ENCODE measurements at places on chromosomes 2 and 18. TPM values are rescaled to one million over a fixed set of nuclear protein-coding genes. Genes with fewer than 3 reads are reported as not detected.

- peak; percentile 90 for DNase-seq
Measured at GRCh38 chr2:231613663-231614558, 21.2 kb downstream of the TEX44 start.

- no peak for DNase-seq
Measured at GRCh38 chr2:111227716-111228141, 107.0 kb downstream of the BCL2L11 start.

- DNase-seq, result no peak
Measured at GRCh38 chr2:221724631-221725203, 152.6 kb upstream of the EPHA4 start.

CAPN14 gene
- not detected for total RNA-seq

GRCh38 chr18:44473394-44474066 lies 207.2 kb upstream of the SETBP1 start:
- no peak for DNase-seq

DNA sequence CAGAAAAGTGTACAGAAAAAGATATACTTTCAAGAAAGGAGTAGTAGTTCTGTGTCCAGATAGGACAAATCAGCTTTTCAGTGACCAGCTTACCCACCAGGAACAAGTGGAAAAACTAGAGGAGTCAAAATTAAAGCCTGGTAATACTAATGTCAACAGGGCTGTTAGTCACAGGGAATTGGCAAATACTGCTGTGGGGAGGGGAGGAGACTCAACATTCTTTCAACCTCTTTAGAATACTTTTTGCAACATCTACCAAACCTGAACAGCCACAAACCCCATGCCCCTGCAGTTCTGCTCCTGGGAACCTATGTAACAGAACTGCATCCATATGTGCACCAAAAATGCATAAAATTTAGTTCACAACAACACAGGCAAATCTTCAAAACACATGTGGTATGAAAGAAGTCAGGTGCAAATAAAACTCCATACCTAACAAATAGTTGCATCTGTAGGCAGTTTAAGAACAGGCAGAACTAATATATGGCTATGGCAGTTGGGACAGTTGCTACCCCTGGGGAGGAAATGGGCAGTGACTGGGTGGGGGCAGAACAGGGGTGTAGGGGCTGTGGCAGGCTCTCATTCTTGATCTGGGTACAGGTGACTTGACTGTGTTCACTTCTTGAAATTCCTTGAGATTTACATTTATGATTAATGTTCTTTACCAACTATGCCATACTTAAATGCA lies 9.7 kb downstream of the CMPK2 start:
- DNase-seq, result no peak

GRCh38 chr2:64524604-64525316 lies 632 bp downstream of the AFTPH start:
- DNase-seq, result peak; percentile 38

- peak; percentile 27 for DNase-seq
Measured at GRCh38 chr2:37020212-37020886, 54.0 kb upstream of the STRN start.

GRCh38 chr2:43226955-43227829 lies 786 bp upstream of the ZFP36L2 start:
- peak; percentile 96 for DNase-seq

DNA sequence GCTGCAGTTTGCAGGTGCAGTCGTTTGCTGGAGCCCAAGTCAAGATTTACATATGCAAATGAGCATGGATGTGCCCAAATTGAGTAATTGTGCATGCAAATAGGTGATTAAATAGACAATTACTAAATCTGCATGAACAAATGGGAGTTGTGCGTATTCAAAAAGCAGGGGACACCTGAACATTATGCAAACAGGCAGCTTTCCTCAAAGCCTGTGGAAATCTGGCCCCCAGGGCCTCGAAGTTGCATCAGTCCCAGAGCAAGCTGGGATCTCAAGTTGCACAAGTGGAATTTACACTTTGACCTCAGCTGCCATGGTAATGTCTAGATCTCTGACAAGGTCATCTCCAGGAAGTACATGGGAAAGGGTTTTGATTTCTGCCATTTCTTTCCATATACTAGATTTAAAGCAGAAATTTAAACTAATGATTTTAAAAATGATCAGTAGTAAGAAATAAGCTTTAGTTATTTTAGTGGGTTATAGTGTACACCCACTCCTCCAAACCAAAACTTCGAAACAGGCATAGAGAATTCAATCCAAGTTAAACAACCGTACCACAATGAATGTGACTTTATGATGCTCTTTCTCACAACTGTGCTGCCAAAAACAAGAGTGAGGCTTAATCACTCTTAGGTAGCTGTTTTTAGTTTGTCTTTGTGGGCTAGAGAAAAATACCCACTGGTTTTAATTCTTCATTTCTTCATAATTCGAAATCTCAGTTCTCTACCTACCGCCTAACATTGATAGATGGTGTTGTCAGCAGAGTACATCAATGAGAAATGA lies 110.7 kb downstream of the RND3 start:
- no peak for DNase-seq

- DNase-seq, result no peak
Measured at GRCh38 chr2:184078496-184078895, 519.8 kb upstream of the ZNF804A start.

DNA sequence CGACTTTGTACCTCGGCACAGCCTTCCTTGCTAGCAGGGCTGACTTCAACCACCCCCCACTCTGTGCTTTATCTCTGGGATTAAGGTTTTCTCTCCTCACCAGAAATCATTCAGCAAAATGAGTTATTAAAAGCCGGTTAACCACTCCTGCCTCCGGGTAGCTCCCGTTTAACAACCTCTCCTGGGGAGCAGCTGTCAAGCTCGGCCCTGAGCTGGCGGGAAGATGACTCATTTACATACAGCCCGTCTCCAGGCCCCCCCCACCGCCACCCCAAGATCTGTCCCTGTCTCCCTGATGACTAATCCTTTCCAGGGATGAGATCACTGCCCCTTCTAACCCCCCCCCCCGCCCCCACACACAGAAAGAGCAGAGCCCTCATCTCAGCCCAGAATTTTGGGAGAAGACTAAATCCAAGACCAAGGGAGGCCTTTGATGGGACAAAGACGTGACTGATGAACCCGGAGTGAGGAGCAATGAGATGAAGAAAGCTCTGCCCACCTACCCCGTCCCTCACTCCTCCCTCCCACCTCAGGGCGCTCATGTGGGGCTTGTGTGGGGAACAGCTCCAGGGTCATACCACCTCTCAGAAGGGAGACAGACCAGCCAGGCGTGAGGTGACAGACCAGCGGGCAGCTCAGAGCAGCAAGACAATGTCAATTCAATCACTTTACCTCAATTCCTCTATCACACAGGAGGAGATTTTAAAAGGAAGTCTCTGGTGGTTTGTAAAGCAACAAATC lies 131.4 kb downstream of the MSH2 start:
- peak; percentile 24 for DNase-seq

ZC3H6 gene
- 7.5 TPM for total RNA-seq

MROH2A gene
- total RNA-seq, result 0.14 TPM

THUMPD2 gene
- 8.2 TPM for total RNA-seq

DNA sequence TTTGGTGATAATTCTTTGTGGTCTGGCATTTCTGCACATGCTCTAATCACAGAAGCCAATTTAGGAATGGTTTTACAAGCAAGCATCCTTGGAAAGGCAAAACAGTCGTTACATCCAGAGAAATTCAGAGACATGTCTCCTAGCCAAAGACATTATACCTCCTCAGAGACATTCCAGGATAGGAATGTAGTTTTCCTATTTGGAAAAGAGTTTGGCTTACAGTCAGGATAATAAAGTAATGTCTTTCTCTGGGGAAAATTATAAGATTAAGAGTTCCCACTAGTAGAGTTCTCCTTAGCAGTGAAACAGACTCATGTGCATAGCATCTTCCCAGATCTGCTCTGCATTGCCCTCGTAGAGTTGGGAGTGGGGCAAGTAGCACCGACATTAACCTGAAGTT lies 753.6 kb upstream of the TMEFF2 start:
- no peak for DNase-seq
